Hippocampal formation (tissue), 2 donors: ENCODE measurements at places on chromosomes 3 and 15.

DNA sequence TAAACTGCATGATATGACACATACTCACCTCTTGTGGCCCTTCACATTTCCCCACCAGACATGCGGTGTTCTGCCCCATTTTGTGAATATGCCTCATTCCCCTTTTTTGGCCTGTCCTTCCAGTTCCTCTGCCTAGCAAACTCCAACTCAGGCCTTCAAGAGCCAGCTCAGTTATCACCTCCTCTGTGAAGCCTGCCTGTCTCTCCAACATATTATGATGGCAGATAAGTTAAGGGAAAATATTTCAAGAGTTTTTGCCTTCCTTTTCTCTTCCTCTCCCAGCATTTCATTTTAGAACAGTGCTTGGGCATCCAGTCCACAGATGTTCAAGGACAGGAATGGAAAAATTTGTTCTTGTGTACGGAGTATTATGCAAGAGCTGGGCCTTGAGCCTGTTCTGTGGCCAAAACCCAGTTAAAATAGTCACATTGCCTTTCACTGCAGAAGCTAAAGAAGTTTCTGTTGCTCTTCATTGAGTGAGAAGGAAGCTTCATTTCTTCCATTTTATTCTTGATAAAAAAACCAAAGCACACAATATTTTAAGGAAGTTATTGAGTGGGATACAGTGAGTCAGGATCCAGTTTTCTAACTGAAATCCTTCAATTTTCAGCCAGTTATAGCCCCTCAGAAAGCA lies 192.0 kb downstream of the GHSR start:
- no peak for DNase-seq

- no peak for DNase-seq
Measured at GRCh38 chr15:91553196-91553854, 300.2 kb upstream of the SLCO3A1 start.

DNA sequence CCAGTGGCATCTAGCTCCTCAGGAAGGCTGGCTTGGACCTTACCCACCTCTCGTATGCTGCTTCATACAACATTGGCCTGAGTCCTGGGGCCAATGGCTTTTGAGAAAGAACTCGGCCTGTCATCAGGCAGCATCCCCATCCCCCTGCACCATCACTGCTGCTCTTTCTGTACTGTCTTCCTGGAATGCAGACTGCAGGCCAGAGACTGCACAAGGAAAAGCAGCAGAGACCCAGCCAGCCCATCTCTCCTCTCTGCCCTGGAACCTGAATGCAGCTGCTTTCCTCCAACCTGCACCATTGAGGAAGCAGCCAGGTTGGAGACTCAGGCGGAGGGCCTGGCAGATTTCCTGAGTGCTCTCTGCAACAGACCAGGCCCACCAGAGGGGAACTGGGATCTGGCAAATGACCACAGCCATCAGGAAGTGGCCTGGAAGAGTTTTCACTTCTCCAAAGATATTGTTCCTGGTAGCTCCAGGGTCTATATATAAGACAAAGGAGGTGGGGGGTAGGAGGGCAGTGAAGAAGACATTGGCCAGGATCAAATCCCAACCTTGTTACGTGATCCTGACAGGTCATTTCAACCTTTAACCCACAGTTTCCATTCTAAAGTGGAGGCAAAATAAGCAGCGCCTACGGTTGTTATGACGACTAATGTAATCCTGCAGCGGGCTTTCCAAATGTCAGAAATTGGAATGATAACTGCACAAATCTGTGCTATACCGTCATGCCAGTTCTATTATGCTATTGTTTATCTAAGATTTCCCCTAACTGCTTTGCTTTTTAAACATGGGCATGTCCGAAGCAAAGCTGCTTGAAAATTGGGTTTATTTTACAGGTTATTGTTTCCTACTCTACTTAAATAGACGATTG lies 24.4 kb upstream of the RAB7A start:
- DNase-seq = no peak

- DNase-seq = peak; percentile 93
Measured at GRCh38 chr3:186209810-186210752, 101.2 kb upstream of the ETV5 start.

DNA sequence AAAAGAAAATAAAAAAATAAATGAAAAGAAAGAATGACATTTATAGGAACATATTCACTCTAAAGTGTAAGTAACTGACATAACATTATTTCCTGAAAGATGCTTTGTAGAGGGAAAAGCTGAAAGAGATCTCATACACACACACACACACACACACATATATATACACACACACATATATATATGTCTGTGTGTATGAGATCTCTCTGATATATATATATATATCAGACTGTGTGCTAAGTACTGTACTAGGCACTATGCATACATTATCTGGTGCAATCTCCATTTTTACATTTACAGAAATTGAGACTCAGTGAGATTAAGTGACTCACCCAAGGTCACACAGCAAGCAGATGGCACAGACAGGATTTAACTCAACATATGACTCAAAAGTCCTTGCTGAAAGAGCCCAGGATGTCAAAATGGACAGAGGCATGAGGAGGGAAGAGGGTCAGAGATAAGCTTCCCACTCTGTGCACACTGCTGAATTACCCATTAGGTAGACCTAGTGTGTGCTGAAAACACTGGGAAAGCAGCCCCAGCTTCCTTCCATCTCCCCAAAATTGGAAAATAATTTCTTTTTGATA lies 15.0 kb downstream of the BHLHE40 start:
- DNase-seq = no peak

DNA sequence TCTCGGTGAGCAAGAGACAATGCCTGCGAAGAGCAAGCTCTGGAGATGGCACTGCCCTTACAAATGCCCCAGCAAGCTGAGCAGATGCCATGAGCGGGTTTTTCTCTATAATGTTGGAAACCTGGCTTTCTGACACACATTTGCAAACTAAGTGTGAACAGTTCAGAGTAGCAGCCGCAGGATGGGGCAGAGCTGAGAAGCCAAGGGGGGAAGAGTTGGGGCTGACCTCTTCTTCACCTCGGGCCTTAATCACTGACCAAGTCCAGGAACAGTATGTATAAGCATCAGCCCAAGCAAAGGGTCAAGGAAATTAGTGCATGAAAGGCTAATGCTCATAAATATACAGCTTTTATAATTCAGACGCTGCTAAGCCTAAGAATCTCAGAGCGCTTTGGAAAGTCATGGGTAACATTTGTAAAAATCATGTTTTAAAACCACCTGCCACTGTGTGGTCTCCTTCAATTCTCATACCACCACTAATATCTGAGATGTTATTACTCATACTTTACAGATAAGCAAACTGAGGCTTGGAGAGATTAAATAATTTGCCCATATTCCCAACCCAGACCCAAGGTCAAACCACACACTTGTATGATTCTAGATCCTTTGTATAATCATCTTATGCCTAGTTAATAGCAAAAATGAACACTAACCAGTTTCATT lies 603.4 kb downstream of the FOXP1 start:
- DNase-seq = no peak

- DNase-seq = no peak
Measured at GRCh38 chr3:47949979-47950378, 66.2 kb downstream of the MAP4 start.

GRCh38 chr3:41031401-41031800 lies 167.9 kb upstream of the CTNNB1 start:
- DNase-seq = no peak

GRCh38 chr3:60752809-60753208 lies 498.4 kb downstream of the FHIT start:
- no peak for DNase-seq

DNA sequence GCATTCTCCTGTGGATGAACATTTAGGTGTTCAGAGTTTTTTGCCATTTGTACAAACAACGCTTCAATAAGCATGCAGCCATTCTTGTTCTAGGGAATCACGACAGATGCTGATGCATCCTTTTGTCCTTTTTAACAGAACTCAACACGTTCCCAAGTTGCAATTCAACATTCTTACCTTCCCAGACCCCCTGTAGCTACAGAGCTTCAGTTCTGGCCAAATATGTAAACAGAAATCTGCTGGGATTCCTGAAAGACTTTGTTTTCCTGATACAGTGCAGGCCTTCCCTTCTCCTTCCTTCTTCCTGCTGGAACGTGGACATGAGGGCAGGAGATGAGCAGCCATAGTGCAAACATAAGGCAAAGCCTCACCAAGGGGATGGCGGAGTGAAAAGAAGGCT lies 59.1 kb upstream of the SPATA12 start:
- no peak for DNase-seq

- DNase-seq = no peak
Measured at GRCh38 chr3:176951586-176952292, 245.5 kb downstream of the TBL1XR1 start.

DNA sequence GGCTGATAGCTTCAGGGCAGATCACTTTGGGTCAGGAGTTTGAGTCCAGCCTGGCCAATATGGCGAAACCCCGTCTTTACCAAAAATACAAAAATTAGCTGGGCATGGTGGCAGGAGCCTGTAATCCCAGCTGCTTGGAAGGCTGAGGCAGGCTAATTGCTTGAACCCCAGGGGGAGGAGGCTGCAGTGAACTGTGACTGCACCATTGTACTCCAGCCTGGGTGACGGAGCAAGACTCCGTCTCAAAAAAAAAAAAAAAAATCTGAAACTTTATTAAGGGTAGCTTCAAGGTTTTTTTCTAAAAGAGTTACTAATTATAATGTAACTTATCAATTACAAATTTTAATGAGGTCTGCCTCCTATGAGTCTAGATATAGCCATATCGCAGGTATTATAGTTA lies 5.1 kb downstream of the NECTIN3 start:
- DNase-seq = no peak

- DNase-seq = no peak
Measured at GRCh38 chr15:62416526-62416925, 251.4 kb upstream of the C2CD4B start.

DNA sequence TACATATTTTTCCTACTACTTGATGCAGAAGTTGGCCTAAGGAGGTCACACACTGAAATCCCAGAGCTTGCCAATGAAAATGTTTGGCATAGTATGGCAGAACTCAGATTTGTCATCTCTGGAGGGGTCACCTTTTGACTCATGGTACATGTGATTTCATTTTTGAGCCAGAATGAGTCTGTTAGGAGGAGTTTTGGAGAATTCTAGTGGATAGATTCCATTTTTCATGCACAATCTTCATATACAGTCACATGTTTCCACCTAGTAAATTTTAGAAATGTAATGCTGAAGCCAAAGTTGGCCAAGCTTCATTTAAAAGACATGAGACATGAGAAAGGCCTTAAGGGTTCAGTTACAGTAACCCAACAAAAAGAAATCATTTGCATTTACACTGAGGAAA lies 97.8 kb upstream of the IGSF10 start:
- no peak for DNase-seq

DNA sequence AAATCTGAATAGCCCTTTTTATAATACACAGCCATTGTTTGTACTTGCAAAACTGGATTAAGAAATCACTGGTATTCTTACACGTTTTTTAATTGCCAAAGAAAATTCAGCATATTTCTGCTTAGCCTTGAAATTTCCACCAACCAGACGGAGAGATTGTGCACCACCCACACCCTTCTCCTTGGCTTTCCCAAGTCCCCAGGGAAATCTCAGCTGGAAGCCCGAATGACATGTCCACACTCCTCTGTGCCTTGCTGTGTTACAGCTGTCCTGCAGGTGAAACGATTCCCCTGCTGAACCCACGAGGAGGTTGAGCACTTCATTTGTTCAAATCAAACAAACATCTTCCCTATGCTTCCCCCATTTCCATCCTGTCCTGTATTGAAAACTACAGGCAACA lies 49.6 kb upstream of the PPARG start:
- DNase-seq = no peak

DNA sequence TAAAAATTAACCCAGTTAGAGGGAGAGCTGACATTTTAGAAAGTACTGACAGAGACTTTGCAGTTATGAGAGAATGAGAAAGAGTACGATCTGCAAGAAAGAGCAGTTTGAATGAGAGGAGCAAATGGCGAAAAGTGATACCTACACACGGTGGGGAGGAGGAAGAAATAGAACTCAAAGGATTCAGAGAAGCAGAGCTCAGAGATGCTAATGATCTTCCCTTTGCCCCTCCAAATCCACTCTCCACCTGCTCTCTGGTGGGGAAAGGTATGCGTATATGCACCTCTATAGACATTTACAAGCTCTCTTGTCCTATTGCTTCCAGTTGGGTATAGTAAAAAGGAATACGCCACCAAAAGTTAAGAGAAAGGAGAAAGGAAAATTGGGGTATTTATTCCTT lies 123.3 kb upstream of the TTC14 start:
- no peak for DNase-seq

DNA sequence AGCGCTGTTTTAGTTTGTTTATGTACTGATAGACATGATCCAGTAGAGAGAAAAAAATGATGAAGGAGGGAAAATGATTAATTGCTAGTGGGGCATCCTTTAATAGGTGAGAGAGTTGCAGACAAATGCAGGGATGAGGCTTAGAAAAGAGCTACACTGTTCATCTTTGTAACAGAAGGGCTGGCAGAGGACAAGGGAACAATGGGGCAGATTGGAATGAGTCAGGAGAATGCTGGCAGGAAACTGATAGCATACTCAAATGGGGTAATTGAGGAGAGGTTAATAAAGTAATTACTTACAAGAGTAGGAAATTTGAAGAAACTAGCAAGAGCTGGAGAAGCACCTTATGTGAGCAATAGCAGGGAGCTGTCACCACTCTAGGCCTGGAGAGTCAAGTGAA lies 170.9 kb downstream of the OXSM start:
- DNase-seq = no peak
